ENCODE measurements at places on chromosomes 5 and 9. TPM values are rescaled to one million over a fixed set of nuclear protein-coding genes. Genes with fewer than 3 reads are reported as not detected.

- DNase-seq: no peak
Measured at GRCh38 chr5:98121036-98121936, 652.2 kb upstream of the RGMB start.

GRCh38 chr9:70131296-70131695 lies 87.6 kb downstream of the MAMDC2 start:
- DNase-seq: no peak

GRCh38 chr5:151037561-151038411 lies 17.4 kb downstream of the GPX3 start:
- DNase-seq: peak; percentile 88

- DNase-seq: no peak
Measured at GRCh38 chr5:1525624-1526189, 1.9 kb upstream of the LPCAT1 start.

GRCh38 chr9:135498381-135499126 lies 1.9 kb upstream of the MRPS2 start:
- DNase-seq: no peak

GRCh38 chr9:124353166-124353768 lies 62.0 kb downstream of the PSMB7 start:
- DNase-seq: no peak

DNA sequence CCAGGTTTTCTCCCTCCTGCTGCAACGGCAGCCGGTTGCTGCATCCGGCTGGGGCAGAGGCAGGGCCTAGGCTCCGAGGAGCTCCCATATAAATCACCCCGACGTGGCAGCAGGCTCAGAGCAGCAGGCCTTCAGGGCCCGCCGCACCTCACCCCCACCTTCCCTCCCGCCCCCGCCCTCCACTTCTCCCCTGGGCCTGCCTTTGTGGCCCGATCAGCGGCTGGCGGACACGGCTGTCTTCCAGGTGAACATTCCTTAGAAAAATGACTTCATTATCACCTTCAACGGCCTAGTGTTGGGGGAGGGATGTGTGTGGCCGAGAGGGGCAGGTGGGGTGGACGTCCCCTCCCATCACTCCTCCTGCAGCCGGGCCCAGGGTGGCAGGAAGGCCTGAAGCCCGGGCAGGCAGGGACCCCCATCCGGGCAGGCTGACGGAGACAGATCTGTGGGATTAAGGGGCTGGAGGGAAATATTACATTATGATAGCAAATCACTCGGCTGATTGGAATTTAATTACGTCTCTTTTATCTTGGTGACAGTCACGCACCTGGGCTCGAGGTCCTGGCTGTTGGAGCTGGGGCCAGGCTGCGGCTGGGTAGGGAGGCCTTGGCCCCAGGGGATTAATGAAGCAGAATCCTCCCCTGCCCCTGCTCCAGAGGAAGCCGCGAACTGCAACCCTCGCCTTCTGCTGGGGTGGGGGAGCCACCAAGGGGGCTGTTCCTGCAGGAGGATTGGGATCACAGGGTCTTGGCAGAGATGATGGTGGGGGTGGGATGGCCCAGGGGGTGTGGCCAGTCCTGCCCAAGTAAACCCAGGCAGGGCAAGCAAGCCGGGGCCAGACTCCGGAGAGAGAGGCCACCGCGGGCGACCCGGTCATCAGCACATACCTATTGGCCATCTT lies 38.4 kb upstream of the RXRA start:
- no peak for DNase-seq

GRCh38 chr9:26779062-26779461 lies 113.5 kb downstream of the CAAP1 start:
- peak; percentile 6 for DNase-seq

GRCh38 chr9:31590091-31590490 lies 794.4 kb upstream of the ACO1 start:
- DNase-seq: peak; percentile 70

DNA sequence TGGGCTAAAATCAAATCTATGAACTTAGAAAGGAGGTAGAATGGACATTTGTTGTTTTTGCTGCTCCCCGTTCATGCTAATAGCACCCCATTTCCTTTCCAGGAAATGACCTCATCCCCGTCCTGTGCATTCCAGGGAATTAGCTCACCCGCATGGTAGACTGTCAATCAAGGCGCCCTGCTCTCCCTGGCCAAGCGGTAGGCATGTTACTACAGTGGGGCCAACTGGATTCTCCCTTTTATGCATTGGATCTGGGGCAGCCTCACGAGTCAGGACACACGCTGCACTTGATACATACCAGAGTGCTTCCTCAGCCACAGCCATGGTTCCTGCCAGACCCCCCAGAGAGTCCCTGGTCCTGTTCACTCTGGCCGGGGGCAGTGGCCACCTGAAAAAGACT lies 111.0 kb upstream of the PTCH1 start:
- peak; percentile 94 for DNase-seq

DNA sequence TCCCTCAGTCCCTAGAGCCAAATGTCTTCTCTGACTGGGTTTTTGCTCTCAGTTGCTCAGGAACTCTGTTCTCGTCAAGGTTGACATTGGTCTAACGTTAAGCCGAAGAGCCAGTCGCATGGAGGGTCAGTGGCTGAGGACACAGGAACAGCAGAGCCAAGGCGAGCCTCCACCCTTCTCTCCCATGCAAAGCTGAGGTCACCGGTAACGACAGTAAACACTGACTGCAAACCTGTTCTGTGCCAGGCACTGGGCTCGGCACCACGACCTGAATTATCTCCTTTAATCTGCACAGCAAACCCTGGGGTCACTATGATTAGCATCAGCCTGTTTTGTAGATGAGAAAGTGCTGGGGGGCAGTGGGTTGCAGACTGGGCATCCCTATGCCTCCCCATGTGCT lies 171.0 kb downstream of the COL23A1 start:
- no peak for DNase-seq

GRCh38 chr9:129394061-129394885 lies 216.2 kb upstream of the IER5L start:
- DNase-seq: no peak

DNA sequence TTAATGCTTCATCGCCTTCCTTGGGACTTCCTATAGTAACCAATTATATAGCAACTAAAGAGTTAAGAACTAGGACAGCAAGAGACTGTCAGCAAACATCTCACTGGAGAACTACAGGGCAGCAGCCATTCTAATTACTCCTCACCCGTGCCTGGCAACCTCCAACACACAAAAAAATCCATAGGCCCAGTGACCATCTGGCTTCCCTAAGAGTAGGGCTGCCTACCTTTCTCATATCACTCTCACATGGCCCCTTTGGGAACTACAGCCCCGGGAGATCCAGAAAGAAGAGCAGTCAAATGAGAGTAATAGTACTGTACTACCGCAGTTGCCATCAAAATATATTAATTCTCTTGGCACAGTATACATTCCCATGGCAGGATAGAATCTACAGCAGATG lies 5.7 kb downstream of the DCAF10 start:
- DNase-seq: no peak

DNA sequence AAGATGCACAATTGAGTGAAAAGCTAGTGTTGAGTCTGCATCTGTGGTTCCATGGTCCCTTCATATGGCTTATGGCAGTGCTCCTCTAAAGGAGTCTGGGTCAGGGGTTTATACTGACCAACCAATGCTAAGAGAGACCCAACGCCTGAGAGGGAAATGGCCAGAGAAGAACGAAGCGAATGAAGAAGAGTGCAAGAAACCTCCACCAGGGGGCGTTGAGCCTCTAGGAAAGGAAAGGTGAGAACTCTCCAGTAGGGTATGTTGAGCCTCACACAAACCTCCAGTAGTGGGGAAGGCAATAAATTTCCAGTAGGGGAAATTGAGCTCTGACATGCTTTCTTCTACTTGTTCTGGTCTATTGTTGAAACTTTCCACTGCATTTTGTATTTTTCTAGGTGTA lies 470.6 kb downstream of the PRDM9 start:
- DNase-seq: no peak

DNA sequence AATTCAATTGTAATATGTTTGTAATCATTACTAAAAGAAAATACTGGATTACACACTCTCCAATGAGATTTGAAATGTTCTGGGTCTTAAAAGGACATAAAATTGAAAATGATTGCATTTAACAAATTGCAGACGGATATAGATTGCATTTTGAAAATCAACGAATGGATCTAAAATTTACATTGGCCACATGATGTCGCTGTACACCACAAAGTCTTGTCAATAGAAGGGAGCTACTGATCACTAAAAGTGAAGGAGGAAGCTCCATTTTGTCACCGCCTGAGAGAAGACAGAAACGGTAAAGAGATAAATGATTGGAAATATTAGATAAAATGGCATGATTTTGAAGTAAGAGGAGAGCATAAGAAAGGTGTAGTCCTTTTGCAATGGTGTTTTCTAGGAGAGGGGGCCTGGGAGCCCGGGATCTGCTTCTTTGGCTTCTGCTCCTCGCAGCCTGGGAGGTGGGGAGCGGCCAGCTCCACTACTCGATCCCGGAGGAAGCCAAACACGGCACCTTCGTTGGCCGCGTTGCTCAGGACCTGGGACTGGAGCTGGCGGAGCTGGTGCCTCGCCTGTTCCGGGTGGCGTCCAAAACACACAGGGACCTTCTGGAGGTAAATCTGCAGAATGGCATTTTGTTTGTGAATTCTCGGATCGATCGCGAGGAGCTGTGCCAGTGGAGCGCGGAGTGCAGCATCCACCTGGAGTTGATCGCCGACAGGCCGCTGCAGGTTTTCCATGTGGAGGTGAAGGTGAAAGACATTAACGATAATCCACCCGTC lies at the start of gene PCDHA1:
PCDHA1 (plus strand) TSS at position 236 of the 782 bp plus-strand sequence.
- peak; percentile 25 for DNase-seq

- DNase-seq: peak; percentile 27
Measured at GRCh38 chr9:78115073-78115472, 83.5 kb upstream of the GNAQ start.

GRCh38 chr9:34206561-34206960 lies 27.7 kb downstream of the UBAP1 start:
- DNase-seq: no peak

- DNase-seq: peak; percentile 87
Measured at GRCh38 chr9:36149197-36149596, 12.7 kb downstream of the GLIPR2 start.

DNA sequence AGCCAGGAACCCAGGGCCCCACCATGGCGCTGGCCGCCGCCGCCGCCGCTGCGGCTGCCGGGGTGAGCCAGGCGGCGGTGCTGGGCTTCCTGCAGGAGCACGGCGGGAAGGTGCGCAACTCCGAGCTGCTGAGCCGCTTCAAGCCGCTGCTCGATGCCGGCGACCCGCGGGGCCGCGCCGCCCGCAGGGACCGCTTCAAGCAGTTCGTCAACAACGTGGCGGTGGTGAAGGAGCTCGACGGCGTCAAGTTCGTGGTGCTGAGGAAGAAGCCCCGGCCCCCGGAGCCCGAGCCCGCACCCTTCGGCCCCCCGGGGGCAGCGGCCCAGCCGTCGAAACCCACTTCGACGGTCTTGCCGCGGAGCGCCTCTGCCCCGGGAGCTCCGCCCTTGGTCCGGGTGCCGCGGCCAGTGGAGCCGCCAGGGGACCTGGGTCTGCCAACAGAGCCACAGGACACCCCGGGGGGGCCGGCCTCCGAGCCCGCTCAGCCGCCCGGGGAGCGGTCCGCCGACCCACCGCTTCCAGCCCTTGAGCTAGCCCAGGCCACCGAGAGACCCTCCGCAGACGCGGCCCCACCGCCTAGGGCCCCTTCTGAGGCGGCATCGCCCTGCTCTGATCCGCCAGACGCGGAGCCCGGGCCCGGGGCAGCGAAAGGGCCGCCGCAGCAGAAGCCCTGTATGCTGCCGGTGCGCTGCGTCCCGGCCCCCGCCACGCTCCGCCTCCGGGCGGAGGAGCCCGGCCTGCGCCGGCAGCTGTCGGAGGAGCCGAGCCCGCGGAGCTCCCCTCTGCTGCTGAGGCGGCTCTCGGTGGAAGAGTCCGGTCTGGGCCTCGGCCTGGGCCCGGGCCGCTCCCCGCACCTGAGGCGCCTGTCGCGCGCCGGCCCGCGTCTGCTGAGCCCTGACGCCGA lies 749 bp downstream of the SOWAHA start:
- peak; percentile 31 for DNase-seq

DNA sequence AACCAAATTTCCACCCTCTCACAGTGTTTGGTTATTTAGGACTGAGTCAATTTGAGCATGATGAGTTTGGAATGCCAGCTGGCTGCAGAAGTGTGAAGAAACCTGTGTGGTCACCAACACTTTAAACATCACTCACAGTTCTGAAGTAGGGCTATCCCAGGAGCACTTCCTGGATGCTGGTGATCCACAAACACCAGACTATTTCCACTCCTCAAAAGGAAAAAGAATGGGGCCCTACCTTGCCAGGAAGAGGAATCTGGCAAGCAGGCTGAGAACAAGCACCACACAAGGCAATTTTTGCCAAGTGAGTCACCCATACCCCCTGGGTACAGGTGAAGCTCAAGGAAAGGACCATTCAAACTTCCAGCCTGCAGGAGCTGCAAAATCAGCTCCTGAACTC lies 294.2 kb upstream of the PTGER4 start:
- peak; percentile 97 for DNase-seq

DNA sequence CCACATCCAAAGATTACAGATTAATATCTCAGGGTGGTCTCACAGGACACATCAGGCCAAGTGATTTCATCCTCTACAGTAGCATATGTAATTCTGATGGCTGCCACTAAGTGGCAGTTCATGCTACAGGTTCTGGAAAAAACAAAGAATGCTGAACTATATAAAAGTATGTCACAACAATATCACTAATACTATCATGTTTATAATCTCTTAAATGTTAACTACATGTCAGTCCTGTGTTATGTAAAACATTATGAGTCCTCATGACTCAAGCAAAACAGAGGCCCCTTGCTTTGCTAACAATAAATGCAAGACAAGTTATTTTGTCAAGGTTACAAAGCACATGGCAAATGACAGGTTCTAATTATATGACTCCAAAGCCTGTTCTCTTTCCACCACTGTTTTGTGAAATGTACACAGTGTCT lies 233.2 kb downstream of the FBXL17 start:
- DNase-seq: peak; percentile 29

DNA sequence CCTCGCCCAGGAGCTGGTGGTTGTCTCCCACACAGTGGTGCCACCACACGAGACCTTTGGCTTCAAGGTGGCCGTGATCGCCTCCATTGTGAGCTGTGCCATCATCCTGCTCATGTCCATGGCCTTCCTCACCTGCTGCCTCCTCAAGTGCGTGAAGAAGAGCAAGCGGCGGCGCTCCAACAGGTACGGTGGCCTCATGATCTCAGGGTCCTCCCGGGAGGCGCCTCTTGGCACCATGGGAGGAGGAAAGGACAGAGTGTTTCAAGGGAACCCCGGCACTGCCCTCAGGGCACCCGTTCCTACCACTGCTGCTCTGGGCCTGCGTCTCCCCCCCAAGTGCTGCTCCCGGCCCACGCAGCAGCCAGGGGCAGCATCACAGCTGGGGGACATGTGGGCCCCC lies 18.2 kb upstream of the CARD19 start:
- DNase-seq: no peak

Gene INSL4
- total RNA-seq: not detected

Gene NSG2
- total RNA-seq: not detected

Gene SLCO6A1
- not detected for total RNA-seq

Gene CYFIP2
- total RNA-seq: 0.39 TPM

Gene KIF20A
- total RNA-seq: 133 TPM

Gene DRD1
- 0.57 TPM for total RNA-seq

Gene MPDZ
- 17.2 TPM for total RNA-seq

Gene GMCL2
- not detected for total RNA-seq

Gene MAP1B
- total RNA-seq: 200 TPM

Gene PCDHGA8
- not detected for total RNA-seq

Gene CDH18
- 1.9 TPM for total RNA-seq
